Heart right ventricle (tissue), 16 donors: ENCODE measurements at places on chromosomes 12 and 14. TPM values are rescaled to one million over a fixed set of nuclear protein-coding genes. Genes with fewer than 3 reads are reported as not detected.

- no peak for DNase-seq
Observed at GRCh38 chr14:69685218-69685616, 73.8 kb downstream of the SUSD6 start.

DNA sequence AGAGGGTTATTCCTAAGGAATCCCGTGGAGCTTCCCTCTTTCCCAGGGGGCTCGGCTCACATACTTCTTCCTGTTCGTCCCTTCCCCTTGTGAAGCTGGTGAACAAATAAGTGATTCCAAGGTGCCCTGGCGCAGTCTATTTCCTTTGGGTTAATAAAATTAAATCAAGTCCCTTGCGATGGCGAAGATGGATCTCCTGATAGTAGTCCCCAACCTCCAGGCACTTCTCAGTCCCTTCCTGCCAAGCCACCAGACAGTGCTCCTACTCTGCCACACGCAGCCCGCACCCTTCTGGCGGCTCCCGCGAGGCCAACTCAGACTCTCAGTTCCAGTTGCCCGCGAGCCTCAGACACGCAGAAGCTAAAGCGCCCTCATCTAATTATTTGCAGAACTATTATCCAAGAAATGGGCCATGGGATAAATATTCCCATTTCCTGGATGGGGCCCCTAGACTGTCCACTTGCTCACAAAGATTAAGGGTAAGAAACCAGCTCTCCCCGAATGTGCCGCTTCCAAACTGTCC lies 2.4 kb upstream of the SIX6 start:
- no peak for DNase-seq

GRCh38 chr14:102913341-102914211 lies 8.9 kb upstream of the AMN start:
- DNase-seq = no peak

DNA sequence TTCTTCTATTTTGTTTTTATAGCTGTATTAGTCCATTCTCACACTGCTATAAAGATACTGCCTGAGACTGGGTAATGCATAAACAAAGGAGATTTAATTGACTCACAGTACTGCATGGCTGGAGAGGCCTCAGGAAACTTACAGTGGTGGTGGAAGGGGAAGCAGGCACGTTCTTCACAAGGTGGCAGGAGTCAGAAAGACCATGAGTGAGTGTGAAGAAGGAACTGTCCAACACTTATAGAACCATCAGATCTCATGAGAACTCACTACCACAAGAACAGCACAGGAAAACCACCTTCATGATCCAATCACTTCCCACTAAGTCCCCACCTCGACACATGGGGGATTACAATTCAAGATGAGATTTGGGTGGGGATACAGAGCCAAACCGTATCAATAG lies 42.3 kb downstream of the ARMH4 start:
- no peak for DNase-seq

DNA sequence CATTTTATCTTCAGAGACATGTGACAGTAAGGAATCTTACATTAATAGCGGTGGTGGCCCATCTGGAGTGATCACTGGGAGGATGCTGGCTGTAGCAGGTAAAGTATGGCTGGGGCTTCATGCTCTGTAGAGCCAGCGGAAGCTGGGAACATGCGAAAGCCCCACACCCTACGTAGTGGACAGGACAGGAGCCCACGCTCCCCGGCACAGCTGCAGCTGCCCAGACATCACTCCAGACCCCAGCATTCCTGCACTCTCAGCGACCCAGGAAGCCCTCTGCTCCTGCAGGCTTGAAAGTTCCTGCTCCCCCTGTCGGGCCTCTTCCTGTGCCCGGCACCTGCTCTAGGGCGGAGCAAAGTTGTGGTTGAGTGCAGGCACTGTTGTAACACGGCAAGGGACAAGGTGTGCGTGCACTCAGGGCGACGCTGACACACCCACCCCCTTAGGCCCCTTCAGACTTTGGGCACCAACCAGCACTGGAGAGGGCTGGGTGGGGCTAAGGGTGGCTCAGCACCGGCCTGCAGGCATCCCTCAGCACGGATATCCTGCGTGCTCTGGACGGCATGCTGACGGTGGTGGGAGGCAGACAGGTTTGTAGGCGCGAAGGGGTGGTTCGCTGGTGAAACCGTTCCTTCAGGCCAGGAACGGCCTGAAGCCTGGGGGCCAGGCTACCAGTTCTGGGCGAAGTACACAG lies 568.3 kb downstream of the FSCB start:
- DNase-seq = no peak

DNA sequence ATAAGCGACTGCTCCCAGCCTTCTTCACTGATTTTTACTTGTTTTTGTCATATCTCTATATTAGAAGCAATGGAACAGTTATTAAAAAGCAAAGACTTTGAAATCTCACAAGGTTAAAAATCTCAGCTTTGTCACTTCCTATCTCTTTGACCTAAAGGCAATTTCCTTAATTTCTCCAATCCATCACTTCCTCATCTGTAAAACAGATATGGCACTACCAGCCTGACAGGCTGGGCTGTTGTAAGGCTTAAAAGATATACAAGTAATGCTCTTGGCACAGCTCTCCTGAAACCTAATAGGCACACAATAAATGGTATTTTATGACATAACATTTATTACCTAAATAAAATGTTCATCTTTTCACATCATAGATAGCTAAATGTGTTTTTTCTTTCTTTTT lies 25.6 kb downstream of the ATXN2 start:
- DNase-seq = no peak

GRCh38 chr12:132754160-132754932 lies 7.3 kb downstream of the ANKLE2 start:
- DNase-seq = no peak

DNA sequence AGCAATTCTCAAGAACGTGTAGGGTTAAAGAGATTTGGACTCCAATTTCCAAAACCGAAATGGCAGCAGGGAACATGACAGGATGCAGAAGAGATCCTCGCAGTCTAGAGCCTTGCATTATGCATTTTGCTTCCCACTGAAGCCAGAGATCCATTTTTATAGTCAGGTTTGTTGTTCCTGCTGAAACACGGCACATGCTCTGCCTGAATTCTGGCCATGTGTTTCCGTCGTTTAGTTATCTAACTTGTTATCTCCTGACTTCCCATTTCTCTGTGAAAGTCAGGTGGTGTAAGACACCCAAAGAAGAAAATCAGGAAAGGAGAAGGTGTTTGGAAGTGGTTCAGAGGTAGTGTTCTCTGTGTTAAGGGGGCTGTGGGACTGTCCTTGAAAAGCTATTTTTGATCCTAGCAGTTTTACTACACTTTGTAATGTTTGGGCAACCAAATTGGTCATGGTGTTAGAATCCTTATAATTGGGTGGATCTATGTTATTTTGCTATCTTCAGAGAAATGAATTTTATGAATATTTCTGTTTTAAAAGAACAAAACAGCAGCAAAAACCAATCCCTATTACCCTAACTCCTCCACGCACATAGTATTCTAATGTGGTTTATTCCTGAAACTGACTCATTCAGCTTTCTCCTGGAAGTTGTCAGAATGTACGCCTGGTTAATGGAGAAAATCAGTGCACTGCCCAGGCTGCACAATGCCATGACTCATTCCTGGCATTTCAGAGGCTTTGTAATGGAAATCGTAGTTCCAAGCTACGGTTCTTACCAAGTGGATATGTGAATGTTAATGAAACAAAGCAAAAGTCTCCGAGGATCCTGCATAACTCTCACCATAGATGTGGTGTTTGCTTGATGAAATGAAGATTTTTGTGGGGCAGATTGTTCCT lies 110.1 kb downstream of the SAMD4A start:
- DNase-seq = peak; percentile 57

GRCh38 chr14:69652942-69653684 lies 41.7 kb downstream of the SUSD6 start:
- no peak for DNase-seq

DNA sequence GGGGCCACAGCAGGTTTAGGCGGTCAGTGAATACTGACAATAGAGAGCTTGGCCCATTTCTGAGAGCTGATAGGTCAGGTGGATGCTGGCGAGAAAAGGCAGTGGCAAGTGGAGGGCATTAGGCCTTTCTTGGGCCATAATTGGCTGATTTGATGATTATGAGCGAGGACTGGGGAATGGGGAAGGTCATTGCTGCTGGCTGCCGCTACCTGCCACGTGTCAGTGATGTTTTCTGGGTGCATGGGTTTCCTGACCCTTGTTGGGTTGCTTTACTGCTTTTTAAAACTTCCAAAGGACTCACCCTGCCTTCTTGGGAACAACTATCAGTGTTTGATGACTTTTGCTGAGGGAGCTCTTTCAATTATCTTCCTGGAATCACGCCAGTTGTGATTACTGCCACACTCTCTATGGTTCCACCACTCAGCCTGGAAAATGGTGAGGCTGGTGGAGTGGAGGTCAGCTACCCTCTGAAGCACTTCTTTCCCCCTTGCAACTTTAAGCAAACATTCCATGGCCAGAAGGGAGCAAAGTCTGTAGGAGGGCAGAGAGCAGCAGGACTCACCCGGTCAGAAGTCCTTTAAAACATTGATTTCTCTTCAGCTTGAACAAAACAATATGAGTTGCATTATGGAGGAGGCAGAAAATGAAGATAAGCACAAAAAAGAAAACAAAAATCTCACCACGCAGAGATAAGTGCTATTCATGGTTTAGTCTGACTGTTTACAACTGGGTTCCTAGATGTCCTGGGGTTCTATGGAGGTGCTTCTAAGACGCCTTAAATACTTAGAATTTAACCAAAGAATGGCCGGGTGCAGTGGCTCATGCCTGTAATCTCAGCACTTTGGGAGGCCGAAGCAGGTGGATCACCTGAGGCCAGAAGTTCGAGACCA lies 12.1 kb upstream of the SLC10A1 start:
- no peak for DNase-seq

DNA sequence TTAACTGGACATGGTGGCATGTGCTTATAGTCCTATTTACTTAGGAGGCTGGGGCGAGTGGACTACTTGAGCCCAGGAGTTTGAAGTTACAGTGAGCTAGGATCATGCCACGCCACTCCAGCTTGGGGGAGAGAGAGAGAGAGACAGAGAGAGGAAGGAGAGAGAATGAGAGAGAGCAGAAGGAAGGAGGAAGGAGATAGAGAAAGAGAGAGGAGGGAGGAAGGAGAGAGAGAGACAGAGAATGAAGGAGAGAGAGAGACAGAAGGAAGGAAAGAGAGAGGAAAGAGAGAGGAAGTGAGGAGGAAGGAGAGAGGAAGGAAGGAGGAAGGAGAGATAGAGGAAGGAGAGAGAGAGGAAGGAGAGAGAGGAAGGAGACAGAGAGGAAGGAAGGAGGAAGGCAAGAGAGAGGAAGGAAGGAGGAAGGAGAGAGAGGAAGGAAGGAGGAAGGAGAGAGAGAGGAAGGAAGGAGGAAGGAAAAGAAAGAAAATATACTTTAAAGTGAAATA lies 93.5 kb upstream of the PTPRB start:
- no peak for DNase-seq

DNA sequence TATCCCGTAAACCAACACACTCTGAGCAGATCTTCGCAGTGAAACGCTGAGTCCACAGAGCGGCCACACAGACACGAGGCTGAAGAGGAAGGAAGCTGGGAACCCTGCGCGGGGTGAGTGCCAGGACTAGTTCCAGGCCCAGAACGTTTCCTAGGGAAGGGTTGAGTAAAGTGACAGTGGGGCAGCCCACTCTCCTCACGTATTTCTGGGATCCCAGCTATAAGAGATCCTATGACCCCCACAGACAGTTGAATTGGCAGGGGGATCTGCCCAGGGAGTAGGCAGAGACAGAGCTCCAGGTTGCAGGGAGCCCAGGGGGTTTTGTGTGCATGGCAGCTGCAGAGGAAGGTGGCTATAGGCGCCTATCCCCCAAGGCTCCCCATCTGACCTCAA lies 51.1 kb downstream of the GTF2A1 start:
- DNase-seq = peak; percentile 71

DNA sequence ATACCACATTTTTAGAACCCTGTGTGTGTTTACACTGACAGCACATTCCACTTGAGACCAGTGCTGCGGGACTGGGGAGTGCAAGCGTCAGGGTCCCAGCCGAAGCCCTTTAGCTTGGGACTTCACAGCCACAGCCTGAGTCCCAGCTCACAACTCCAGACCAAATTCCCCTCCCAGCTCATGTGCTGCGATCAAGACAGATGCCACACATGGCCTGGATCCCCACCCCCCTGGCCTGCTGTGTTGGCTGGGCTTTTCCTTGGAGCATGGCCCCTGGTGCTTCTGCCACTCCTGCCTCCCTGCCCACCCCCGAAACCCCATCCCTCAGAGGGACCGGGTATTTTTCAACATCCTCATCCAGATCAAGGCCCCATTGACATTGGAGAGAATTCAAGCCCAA lies 63.7 kb downstream of the WDR20 start:
- DNase-seq = no peak

DNA sequence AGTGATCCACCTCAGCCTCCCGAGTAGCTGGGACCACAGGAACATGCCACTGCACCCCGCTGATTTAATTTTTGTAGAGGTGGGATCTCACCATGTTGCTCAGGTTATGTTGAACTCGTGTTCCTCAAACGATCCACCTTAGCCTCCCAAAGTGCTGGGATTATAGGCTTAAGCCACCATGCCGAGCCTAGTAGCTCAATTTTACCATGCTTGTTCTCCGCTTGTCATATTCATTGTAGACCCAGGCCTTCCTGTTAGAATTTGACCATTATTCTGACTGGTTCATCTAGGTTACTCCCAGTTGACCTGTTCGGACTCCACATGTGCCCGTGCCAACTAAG lies 24.7 kb downstream of the TMBIM6 start:
- DNase-seq = no peak

DNA sequence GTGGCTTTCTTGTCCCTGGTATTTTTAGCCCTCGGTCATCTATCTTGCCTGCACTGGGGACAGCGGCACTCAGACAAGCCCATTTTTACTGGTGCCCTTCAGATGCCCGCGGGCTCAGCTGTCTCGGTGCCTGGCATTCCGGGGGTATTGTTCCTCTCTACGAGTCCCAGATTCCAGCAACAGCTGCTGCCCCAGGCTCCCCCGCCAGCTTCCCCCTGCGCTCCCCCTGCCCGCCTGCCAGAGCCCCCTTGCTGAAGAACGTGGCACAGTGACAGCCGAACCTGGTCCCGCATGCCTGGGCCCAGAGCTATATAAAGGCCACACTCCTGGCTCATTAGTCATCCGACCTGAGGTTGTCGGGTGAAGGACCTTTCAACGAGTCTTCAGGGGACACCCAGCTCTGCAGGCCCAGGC lies 10.9 kb upstream of the MYL2 start:
- DNase-seq = peak; percentile 85

Gene CSAD
- 8.0 TPM for polyA plus RNA-seq

Gene EID3
- polyA plus RNA-seq = 1.8 TPM

Gene NOXRED1
- not detected for polyA plus RNA-seq

Gene ACSS3
- 12.3 TPM for polyA plus RNA-seq

Gene ESRRB
- polyA plus RNA-seq = 2.5 TPM

Gene A2ML1
- not detected for polyA plus RNA-seq
